ENCODE measurements at places on chromosomes 16 and 17.

DNA sequence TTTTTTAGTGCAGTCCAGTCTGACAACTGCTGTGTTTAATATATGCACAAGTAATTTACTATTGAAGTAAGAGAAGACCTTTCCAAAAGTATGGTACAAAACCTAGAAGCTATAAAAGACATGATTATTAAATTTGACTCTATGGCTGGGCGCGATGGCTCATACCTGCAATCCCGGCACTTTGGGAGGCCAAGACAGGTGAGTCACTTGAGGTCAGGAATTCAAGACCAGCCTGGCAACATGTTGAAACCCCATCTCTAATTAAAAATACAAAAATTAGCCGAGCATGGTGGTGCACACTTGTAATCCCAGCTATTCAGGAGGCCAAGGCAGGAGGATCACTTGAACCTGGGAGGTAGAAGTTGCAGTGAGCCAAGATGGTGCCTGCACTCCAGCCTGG lies 41.4 kb upstream of the VWA3A start:
- DNase-seq = no peak

- DNase-seq = no peak
Observed at GRCh38 chr17:80892900-80893603, 98.6 kb upstream of the CHMP6 start.

GRCh38 chr16:2919511-2920255 lies 8.0 kb downstream of the FLYWCH1 start:
- peak; percentile 76 for DNase-seq

- no peak for DNase-seq
Observed at GRCh38 chr17:72025113-72025512, 95.7 kb upstream of the SOX9 start.

- no peak for DNase-seq
Observed at GRCh38 chr17:7215136-7215638, 4.4 kb downstream of the DLG4 start.

DNA sequence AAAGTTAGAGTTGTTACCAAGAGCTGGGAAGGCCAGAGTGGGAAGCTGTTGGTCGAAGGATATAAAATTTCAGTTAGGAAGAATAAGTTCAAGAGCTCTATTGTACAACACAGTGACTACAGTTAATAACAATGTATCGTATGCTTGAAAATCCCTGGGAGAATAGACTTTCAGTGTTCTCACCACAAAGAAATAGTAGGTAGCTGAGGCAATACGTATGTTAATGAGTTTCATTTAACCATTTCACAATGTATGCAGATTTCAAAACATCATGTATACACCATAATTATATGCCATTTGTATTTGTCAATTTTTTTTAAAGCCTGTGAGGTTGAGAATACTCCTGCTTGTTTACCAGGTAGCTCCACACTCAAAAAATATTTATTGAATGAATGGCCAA lies 41.5 kb upstream of the MYOCD start:
- no peak for DNase-seq
